ENCODE measurements at places on chromosomes 11 and 22.
A peak's percentile ranks its signal among the peaks of the same experiment; 100 is the strongest.

DNA sequence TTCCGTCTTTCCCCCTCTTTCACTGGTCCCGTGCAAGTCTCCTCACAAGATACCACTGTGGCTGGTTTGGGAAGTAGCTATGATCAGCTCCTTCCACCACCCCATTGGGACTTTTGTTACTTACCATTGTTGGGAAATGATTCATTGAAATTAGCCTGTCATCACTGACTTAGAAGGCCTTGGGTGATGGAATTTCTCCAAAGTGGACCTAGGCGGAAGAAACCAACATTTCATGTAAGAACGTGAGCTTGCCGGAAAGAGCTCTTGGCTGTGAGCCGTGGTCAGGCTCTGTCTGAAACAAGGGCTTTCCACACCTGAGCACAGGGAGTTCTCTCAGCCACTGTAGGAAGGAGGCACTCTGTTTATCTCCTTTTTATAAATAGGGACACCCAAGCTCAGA, 23.5 kb upstream of the CRYBB3 start:
- DNase-seq, result no peak

DNA sequence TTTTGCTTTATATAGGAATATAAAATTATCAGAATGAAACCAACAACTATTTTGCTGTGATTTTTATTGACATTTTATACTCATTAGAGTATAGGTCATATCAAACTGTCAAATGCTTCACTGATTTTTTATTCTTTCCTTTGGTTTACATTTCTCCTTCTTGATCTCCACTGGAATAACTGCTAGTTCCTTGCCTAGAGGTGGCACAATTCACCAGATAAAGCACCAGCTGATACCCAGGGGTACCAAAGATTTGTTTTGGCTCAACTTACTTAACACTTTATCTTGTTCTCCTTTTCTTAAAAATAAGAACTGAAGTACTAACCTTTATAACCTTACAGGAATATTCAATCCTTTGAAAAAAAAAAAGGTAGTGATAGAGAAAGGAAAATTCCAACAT, 725.1 kb upstream of the CHORDC1 start:
- DNase-seq, result no peak

DNA sequence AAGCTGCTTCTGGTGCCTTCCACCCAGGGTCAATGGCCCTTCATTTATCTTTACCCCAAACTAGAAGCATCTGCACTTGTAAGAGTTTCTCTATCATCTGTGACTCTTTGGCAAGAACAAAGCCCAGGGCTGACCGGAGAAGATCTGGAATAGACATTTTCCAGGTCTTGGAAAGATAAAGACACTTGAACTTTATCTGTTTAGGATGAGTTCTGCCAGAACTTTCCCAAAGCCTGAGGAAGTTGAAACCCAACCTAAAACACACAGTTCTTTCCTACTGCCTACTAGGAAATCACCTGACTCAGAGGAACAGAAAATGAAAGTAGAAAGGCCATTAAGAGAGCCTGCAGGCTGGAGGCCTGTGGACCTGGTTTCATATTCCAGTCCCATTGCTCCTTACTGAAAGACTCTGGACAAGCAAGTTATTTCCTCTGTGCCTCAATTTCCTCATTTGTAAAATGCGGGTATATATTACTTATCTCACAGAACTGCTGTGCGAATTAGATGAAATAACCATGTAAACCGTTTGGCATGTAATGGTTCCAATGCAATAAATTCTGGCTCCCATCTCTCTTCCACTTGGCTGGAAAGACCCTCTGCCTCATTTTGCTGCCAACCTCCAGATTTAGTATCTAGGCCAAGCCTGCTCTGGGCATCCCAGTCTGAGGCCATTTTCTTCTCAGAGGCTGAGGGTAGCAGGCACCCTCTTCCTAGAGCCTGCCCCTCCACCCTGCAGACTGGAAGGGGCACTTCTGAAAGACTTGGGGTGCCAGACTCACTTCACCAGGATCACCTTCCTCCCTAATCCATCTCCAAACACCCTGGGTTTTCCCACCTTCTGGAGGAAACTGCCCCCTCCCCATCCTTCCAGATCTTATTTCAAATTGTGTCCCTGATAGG, 1.2 kb downstream of the UBE2L6 start:
- peak; percentile 56 for DNase-seq

DNA sequence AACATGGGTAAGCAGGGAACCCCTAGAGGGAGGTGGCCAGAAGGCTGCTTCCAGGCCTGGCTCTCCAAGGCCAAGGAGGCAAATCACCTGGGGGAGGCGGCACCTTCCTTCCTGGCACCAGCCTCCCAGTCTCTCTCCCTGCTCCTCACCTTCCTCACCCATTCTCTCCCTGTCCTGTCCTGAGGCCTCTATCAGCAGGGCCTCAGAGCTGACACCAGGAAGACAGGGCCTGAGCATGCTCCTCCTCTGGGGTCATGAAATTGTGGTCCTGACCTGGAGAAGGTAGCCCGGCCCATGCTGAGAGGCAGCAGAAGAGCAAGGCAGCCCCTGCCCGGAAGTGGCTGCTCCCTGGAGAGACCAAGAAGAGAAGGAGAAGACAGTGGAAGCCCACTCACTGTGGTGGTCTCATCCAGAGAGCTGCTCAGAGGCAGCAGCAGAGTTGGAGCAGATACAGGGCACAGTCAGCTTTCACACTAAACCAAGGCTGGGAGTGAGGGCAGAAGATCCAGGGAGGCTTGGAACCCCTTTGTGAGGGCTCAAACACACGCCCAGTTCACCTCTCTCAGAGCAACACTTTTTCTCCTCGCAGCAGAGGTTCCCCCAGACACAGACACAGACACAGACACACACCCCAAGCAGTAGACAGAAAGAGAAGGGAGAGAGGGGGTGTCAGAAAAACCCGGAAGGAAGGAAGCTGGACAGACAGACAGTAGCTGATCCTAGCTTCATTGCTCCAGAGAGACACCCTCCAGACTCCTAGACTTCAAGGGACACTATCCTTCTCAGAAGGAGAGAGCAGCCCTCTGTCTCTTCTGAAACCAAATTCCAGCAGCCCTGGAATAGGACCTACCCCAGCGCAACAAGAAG, 1.8 kb downstream of the BCL9L start:
- no peak for DNase-seq

DNA sequence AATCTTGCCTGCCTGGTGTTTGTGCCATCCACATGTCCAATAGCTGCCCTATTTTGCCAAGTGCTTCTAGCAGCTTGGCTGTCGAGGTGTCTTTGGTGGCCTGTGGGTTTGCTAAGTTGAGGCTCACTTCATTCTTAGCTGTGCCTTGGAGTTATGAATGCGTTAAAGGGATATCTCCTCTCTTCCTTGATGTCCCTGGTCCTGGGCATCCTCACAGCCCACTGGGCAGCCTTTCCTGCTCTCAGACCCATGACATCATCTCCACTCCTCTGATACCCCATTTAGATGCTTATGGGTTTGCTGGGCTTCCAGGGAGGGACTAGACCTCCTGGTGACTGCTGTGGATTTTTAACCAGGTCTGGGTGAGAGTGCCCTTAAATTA, 1.3 kb downstream of the LDLRAD3 start:
- no peak for DNase-seq

GRCh38 chr11:24298146-24298545, 198.7 kb upstream of the LUZP2 start:
- no peak for DNase-seq

DNA sequence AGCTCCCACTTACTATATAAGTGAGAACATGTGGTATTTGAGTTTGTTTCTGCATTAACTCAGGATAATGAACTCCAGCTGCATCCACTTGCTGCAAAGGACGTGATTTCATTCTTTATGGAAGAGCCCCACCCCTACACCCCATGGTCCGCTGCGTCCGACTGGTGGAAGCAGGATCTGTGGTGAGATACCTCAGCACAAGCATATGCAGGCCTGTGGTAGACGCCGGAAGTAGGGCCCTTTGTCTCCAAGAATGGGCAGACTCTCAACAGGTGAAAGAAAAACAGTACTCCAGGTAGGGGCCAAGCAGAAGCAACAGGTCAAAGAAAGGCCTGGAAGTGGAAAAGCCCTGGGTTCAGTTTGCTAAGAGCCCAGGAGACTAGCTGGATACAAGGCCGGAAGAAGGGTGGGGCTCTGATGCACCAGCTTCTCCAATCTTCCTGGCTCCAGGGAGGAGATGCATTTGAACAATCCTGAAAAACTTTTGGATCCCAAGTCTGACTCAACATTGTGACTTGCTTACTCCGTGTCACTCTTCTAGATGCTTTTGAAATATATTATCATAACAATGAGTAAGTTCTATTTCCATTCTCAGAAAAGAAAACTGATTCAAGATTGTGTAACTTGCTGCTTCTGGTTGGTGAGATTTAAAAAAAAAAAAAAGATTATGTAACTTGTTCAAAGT, 30.4 kb downstream of the NEAT1 start:
- DNase-seq, result peak; percentile 64

DNA sequence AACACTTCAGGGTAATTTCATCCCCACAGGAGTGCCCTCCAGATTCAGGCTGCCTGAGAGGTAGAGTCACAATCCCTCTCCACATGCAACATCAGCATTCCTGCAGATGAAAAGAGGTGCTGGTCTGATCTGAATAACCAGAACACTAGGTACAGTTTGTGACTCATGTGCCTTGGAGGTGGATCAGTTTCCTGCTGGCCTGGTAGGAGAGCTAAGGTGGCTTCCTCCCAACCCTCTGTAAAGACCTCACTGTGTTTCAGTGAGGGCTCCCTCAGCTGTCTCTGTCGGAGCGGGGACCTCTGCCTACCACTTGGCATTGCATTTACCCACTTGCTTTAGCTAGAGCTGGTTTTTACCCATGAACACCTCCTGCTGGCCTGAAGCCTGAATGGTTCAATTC, 7.6 kb downstream of the OR9G1 start:
- no peak for DNase-seq

GRCh38 chr11:107743191-107743590, 31.3 kb upstream of the SLN start:
- DNase-seq, result no peak

- DNase-seq, result peak; percentile 87
These were observed 149.1 kb upstream of the RAG2 start for GRCh38 chr11:36746886-36747710.

DNA sequence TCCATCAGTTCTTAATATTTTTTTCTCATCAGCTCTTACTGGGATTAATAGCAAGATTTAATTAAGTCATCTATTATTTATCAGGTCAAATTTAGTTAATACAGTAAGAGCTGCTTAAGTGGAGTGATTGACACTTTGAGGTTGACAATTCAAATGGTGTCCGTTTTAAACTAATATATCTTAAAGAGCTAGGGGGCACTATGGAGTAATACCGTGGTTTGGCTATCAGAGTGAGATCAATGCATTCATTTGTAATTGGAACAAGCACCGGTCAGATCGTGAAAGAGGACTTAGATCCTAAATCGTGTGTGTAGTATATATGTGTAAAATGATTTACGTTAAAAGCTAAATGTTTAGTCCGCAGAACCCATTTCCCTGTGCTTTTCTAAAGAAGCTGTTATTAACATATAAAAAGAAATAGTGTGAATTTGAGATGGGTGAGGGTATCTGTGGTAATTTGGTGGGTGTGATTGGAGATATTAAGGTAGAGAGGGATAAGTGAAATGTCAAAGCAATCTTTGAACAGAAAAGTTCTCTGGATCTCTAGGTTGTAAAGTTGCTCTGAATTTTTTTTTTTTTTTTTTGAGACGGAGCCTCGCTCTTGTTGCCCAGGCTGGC, 2.3 kb downstream of the SIK2 start:
- DNase-seq, result peak; percentile 21

DNA sequence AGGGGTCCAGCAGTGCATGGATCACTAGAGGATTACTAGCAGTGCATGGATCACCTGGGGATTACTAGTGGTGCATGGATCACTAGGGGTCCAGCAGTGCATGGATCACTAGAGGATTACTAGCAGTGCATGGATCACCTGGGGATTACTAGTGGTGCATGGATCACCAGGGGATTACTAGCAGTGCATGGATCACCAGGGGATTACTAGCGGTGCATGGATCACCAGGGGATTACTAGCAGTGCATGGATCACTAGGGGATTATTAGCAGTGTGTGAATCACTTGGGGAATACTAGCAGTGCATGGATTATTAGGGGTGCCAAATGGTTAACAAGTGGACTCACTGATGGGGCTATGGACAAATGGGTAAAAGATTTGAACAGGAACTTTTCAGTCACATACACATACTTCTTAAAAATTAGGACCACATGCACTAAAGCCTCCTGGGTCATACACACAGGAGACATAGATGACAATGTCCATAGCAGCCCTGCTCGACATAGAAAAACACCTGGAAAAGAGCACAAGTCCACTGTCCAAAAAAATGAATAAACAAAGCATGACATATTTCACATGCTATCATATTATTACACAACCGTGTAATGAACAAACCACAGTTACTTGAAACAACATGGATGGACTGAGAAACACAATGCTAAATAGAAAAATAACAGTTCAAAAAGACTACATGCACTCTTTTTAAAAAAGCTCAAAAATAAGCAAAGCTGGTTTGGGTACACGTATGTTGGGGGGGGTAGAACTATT, 109.8 kb downstream of the CD44 start:
- DNase-seq, result no peak

DNA sequence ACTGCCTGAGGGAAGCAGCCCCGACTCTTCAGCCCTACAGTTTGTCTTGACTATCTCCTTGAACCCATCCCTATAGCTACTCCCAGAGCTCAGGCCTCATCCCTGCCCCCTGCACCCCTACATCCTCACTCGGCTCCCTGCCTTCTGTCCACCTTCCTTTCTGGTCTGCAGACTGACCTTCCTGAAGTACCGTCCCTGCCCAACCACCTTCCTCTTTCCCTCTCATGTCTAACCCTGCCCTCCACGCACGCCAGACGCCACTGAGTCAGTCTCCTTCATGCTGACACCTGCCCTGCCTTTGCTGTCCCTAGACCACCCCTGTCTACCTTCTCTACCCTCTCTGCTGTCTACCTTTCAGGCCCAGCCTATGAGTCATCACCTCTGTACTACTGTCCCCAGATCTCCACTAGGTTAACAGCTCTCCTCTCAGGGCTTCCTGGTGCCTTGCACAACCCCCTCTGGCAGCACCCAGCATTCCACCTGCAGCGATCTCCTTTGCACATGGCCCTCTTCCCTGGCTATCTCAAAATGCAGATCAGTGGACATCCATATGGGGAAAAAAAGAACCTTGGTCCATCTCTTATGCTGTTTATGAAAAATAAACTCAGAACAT, 8.9 kb downstream of the KCTD21 start:
- no peak for DNase-seq

DNA sequence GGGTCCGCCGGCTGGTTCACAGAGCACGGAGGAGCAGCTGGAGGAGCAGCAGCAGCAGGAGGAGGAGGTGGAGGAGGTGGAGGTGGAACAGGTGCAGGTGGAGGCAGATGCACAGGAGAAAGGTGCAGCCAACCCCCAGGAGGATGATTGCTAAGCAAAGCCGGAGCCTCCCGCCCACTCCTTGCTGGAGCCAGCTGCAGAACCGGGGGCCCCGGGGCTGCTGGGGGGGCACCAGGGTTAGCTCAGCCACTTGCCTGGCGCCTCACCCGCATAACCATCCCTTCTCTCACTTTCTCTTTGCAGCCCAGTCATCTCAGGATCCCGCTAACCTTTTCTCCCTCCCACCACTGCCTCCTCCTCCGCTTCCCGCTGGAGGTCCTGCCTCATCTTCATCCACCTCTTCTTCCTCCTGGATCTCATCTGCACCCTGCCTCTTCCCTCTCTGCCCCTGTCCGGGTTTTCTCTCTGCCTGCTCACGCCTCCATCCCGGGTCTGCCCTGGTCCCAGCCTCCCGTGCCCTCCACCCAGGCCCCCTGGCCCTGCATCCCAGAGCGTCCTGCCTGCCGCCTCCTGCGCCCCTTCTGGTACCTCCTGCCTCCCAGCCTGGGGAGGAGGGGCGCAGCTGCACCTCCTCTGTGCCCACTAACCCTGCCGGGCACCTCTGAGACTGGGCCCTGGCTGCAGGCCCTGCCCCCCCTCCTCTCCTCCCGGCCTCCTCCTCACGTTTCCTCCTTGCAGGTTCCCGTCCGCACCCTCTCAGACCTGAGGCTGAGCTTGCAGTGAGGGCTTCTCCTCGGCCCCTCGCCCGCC, 9.5 kb downstream of the KCTD17 start:
- no peak for DNase-seq
